NCI-H187 treated with DMSO at 0.1 percent for 48 hours (cell line): ENCODE measurements at places on chromosomes 6 and 20.

GRCh38 chr6:79602859-79603258 lies 28.3 kb upstream of the SH3BGRL2 start:
- no peak for DNase-seq

DNA sequence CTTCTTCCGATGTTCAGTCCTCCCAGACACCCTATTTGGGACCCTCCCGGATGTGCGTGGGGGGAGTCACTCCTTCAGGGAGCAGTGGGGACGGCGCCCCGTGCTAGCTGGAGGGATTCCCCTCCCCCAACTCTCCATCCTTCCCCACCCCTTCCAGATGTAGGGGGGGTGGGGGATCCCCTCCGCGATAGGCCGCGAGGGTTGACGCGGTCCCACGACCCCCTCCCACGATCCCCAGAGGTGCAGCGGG lies 548 bp downstream of the GNL1 start:
- no peak for DNase-seq

DNA sequence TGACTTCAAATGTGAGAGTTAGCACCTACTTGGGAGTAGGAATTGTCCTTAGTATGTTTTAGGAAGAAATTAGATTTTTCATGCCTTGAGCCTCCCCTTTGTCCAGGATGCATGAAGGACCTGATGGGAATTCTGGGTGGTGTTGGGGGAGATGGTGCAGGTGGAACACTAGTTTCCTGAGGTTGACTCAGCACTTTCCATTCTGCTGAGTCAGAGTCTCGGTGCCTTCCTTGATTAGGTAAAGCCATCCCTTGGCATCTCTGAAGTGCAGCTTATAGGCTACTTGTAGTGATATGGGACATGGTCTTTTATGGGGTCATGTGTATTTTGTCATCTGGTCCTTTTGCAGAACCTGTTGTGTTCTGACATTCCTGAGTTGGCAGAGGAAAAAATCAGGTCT lies 105.3 kb downstream of the PHACTR3 start:
- no peak for DNase-seq

- no peak for DNase-seq
Measured at GRCh38 chr6:40856271-40856670, 182.8 kb downstream of the UNC5CL start.

GRCh38 chr20:42063141-42063540 lies 445.0 kb upstream of the CHD6 start:
- no peak for DNase-seq
